ENCODE measurements at places on chromosomes 2 and 18.

- DNase-seq = no peak
Measured at GRCh38 chr2:15074319-15074718, 441.8 kb downstream of the LRATD1 start.

GRCh38 chr2:152189622-152190495 lies 14.3 kb upstream of the STAM2 start:
- no peak for DNase-seq

GRCh38 chr2:198756166-198756565 lies 701.6 kb downstream of the SATB2 start:
- DNase-seq = no peak

DNA sequence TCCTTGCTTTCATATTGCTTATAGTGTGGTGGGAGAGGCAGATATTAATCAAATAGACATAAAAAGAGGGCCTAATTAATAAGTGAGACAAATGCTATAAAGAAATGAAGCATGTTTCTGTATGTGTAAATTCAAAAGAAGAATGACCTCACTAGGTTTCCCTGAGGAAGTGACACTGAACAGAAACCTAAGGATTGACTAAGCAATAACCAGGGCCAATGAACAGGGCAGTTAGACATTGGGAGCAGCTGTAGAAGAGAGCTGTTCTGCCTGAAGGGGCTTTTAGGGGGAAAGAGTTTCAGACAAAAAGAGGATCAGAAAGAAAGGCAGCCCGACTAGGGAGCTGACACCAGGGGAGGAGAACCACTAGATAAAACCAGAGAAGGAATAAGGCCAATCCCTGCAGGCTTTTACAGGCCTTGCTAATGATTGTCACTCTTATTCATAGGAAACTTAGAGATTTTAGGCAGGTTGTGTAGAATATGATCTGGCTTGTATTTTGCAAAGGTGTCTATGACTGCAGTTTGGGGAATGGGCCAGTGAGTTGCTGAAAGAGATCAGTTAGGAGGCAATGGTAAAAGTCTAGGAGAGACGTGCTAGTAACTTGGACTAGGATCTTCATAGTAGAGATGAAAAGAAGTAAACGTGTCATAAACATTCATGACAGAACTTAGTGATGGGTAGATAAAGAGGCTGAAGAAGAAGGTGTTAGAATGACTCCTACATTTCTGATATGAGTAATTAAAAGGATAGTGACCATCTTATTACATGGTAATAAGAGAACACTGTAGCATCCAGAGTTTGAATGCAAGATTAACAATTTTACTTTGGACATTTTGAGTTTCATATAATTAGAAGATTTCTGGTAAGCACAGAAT lies 26.8 kb upstream of the NABP1 start:
- DNase-seq = no peak

GRCh38 chr2:238802957-238803356 lies 44.9 kb upstream of the TWIST2 start:
- DNase-seq = no peak

DNA sequence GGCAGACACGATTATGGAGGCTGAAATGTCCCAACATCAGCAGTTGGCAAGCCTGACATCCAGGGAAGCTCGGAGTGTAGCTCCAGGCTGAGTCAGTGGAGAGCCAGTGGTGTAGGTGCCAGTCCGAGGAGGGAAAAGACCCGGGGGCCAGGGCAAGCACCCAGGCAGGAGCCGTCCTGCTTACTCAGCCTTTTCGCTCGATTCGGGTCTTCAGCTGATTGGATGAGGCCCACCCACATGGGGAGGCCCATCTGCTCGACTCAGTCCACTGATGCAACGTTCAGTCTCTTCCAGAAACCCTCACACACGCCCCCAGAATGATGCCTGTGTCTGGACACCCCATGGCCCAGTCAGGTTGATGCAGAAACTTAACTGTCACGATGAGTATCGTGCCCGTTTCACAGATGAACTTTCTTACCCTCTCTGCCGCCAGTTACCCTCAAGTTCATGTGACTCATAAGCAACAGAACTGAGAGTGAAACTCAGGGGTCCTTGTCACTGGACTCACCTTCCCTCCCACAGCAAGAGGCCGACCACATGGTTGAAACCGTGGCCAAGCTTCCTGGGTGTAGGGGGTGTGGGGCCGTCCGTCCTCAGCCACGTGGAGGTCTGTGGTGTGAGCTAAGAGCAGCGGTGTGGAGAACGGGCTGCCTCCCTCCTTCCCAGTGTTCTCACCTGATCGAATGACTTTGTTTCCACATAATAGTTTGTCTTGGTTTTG lies 197.4 kb upstream of the HDAC4 start:
- DNase-seq = no peak

DNA sequence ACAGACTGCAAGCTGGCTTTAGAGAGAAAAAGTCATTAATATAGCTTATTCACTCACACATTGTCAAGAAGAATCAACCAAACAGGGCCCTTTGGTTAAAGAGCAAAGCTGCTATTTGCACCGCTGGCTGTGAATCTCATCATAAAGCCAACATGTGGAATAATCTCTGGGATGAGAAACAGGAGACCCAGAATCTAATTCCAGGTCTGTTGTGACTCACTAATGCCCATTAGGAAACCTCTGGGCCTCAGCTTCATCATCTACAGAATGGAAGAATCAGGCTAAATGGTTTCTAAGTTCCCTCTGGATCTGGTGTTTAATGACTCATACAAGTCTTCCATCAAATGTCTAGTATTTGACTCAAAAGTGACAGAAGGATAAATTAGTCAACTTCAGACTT lies 591.7 kb upstream of the DDX18 start:
- DNase-seq = no peak

- no peak for DNase-seq
Measured at GRCh38 chr2:69932596-69932922, 17.6 kb downstream of the MXD1 start.

GRCh38 chr2:10717628-10718027 lies 3.8 kb upstream of the ATP6V1C2 start:
- no peak for DNase-seq

GRCh38 chr2:26685341-26685740 lies 7.2 kb upstream of the KCNK3 start:
- no peak for DNase-seq

DNA sequence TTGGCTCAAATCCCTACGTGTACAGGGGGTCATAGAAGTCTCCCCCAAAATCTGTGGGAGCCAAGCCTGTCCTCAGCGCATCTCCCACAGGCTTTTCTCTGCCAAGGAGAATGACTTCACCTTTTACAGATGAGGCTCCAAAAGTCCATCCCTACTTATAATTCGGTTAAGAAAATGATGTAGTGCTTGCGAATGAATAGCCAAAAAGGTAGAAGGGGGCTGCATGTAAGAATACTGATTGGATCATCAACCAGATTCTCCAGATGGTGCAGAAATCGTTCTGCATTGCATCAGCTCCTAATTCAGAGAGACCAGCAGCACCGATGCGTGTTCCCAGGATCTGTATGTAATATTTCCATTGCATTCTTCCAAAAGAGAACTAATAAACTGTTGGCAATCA lies 91.9 kb downstream of the EPHA4 start:
- DNase-seq = no peak

DNA sequence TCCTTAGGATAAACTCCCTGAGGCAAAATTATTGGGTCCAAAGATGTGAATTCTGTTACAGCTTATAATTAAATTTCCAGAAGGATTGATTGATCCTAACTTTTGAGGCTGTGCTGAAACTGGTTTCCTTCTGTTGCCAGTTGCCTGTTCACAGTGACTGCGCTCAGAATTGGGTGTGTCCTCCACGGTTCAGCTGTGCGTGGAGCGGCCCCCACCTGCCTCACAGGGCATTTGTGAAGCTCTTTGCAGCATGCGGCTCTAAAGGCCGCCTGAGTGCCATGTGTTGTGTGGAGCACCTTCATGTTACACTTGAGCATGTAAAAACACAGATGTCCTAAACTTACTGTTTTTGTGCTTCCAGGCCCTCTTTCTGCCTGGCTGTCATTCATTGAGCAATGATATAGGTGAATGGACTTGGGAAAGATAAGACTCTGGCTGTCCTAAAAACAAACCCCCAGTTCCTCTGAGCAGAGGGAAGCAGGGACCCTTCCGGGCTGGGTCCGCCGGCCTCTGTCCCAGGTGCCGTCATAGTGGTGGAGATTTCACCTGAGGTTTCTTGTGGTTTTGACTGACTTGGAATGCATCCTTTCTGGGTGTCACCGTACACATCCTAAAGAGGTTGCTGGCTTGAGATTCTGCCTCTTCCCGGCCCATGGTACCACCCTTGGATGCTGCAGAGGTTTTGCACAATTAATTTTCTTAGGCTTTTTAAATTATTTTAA lies 173.6 kb downstream of the LDLRAD4 start:
- DNase-seq = peak; percentile 1

Measured in activated naive CD4-positive, alpha-beta T cell treated with Interleukin-2 at 50 U/mL for 16 hours (primary cell).